ENCODE measurements at places on chromosomes 6 and 20.

GRCh38 chr6:88179692-88180091, 13.5 kb upstream of the CNR1 start:
- no peak for DNase-seq

DNA sequence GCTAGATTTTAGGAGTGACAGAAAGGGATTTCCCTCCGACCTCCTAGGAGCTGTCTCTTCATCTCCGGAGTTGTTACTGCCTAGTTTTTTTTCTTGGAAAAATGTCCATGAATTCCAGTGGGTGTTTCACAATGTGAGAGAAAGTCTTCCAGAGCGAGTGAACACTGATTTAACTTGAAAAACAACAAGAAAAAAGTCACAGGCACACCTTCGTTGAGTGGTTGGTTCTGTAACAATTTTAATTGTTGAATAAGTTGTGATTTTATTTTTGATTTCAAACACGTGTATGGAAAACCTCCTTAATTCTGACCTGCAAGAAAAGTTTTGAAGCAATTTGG, 2.9 kb downstream of the TFAP2C start:
- no peak for DNase-seq

- DNase-seq: peak; percentile 93
Observed at GRCh38 chr20:51447097-51447764, 95.3 kb downstream of the NFATC2 start.

DNA sequence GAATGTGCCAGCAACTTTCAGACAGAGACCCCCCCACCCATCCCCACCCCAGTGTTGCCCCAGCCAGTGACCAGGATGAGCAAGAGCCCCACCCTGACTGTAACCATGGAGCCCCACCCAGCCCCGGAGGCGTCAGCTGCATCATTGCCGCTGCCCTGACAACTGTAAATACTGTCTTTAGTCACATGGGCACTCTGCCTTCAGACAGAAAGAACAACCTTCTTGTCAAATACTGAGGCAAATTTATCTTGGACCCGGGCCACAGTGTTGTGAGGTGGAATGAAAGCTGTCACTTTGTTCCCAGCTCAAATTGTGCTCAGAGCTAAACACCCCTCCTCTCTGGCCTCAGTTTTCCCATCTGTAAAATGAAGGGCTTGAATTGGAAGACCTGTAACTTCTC, 23.7 kb downstream of the MOCS3 start:
- DNase-seq: peak; percentile 81

DNA sequence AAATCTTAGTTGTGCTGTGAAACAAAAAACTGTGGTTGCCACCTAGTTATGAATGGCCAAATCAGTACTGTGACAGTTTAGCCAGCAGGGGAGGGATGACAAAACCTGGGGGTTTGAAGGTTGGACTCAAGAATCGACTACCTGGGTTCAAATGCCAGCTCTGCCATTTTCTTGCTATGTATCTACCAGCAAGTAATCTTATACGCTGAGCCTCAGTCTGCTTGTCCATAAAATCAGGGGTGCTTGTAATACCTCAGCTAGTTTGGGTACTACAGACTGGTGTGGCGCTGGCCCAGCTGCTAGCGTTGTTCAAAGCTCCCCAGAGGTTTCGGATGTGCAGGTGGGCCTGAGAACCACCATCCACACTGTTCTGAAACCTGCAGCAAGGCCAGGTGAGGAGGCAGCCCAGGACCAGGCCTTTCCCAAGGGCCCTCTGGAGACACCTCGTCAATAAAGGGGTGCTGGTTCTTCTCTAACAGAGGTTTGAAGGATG, 40.4 kb downstream of the TRAM2 start:
- no peak for DNase-seq

GRCh38 chr6:106975738-106976064, 1.2 kb upstream of the CD24 start:
- DNase-seq: no peak

- DNase-seq: no peak
Observed at GRCh38 chr20:36969478-36970186, 18.1 kb upstream of the SAMHD1 start.

DNA sequence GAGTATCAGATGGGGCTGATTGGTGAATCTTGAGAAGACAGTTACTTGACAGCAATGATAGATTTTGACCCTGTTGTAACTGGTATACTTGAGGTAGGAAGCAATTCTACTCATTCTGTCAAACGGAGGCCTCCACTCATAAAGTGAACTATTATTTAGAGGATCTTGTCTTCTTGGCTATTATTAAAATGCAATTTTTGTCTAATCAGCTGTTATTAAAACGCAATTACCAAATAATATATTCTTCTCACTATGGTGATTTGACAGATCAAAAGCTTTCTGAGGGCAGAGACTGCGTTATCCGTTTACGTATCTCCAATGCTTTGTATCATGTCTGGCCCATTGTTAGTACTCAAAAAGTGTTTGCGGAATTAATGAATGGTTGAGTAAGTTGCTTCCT, 120.7 kb downstream of the MACROD2 start:
- no peak for DNase-seq

DNA sequence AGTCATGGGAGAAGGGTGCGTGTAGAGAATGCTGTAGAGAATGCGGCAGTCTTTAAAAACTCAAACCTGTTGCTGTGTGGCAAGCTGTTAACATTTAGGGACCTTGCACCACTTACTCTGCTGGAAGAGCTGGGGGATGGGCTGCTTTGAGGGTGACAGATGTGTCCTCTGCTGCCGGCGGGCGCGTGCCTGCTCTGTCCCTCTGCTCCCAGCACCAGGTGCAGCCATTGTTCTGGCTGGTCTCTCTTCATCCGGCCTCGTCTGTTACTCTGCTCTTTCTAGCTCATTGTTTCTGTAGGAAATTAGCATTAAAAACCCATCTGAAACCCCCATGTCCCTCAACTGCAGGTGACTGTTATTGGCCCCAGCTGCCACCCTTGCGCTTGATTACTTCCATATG, 78.5 kb downstream of the CBFA2T2 start:
- DNase-seq: no peak

DNA sequence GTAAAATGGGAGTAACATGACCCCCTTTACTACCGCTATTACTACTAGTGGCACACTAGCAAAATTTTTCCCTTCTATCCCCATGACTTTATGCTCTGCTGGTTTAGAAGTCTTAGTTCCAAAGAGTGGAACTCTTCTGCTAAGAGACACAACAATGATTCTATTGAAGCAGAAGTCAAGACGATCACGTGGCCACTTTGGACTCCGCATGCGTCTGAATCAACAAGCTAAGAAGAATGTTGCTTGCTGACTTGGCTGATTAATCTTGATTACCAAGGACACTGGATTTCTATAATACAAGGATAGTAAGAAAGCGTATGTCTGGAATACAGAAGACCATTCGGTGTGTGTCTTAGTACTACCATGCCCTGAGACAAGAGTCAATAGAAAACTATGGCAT, 244.7 kb upstream of the BTBD3 start:
- no peak for DNase-seq

DNA sequence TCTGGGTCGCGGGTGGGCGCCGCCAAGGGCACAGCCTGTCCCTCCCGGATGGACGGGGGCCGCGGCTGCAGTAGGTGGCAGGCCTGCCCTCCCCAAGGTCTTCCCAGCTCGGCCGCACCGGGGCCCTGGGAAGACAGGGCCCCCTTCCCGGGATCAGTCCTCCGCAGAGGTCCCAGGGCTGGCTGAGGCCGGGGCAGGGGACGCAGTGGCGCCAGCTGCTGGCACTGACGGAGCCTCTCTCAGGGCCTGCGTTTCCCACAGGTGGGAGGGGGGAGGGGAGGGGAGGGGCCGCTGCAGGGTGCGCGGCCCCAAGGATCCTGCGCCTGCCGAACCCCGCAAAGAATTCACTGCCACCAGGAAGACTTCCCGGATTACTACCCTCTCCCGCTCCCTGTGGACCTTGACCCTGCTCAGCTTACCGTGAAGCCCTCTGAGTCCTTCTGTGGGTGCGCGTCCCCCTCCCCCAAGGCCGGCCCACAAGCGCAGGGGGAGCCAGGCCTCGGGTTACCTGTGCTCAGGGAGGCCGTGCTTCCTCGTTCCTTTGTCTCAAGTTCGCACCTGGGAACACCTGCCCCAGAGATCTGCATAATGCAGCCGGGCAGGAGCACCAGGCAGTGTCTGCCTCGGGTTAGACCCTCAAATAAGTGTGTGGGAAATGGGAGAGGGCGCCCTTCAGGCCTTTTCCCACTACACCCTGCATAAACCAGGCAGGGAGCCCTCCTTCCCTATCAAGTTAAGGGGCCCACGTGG, 5.1 kb downstream of the LZTS3 start:
- DNase-seq: no peak

DNA sequence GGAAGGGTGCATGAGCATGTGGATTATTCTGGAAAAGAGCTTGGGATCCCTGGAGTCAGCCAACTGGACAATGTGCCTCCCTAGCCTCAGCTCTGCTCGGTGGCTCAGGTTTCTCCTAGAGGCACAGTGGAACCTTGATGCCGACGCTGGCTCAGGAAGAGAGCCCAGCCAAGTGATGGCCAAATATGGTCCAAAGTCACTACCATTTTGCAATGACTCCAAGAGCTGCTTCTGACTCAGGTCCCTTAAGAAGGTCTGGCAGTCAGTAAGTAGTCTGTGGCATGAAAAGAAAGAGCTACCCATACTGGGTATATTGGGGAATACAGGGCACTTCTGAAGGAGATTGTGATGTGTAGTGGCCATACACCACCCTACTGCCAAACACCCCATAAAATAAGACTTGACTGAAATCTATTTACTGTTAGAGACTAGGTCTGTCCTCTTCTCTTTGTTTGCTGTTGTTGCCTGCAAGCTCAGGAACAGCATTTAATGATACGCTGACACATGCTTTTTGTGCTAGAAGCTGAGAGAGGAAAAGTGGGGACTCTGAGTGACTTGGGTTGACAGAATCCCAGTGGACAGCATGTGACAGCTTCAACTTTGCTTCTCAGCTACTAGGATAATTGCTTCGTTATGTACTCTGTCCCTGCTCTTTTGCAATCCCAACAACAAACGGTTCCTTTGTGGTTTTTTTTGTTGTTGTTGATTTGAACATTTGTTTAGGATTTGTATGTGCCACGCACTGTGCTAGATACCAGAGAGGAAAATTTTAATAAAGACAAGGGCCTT, 30.3 kb upstream of the OGFRL1 start:
- DNase-seq: no peak

GRCh38 chr6:76615395-76615794, 542.9 kb upstream of the IMPG1 start:
- no peak for DNase-seq

GRCh38 chr6:102848796-102849195, 1455.3 kb downstream of the GRIK2 start:
- no peak for DNase-seq

GRCh38 chr20:56467968-56468315, 485 bp upstream of the RTF2 start:
- DNase-seq: no peak

GRCh38 chr20:62350098-62350628, 16.9 kb downstream of the LAMA5 start:
- DNase-seq: no peak

GRCh38 chr6:106488494-106489370, 128.2 kb downstream of the CRYBG1 start:
- DNase-seq: peak; percentile 45

GRCh38 chr6:120005292-120005976, 655.9 kb upstream of the MAN1A1 start:
- DNase-seq: no peak

DNA sequence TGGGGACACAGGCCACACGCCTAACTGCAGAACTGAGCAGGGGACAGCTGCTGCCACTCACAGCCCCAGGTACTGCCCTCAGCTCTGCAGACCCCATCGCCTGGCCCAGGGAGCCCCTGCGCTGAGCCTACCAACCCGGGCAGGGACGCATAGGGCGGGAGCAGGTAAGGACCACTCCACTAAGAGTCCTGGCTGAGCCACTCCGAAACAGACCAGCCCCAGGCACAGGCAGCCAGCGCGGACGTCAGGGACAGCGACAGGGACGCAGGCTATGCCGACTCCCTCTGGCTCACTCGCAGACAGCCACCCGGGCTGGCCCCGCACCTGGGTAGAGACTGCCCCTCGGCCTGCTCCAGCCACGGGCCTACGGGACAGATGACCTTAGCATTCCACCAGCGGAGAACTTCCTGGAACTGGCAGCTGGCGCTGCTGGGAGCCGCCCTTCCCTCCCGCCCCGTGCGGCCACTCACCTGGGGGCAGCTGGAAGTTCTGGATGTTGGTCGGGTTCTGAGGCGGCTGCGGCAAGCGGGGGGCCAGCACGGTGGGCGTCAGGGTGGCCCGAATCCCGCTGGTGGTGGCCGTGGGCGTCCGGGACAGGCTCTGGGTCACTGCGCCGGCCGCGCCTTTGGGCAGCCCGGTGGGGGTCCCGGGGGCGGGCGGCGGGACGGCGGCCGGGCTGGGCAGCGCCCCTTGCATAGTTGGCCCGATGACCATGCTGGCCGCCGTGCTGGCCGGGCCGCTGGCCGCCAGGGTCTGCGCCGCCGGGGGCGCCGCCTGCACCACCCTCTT, 1.5 kb downstream of the TAF4 start:
- peak; percentile 9 for DNase-seq

- DNase-seq: no peak
Observed at GRCh38 chr6:170089963-170090362, 200.9 kb downstream of the DLL1 start.

- DNase-seq: no peak
Observed at GRCh38 chr6:22003287-22003686, 293.5 kb downstream of the PRL start.

- peak; percentile 9 for DNase-seq
Observed at GRCh38 chr6:107539409-107539808, 49.5 kb downstream of the SOBP start.

DNA sequence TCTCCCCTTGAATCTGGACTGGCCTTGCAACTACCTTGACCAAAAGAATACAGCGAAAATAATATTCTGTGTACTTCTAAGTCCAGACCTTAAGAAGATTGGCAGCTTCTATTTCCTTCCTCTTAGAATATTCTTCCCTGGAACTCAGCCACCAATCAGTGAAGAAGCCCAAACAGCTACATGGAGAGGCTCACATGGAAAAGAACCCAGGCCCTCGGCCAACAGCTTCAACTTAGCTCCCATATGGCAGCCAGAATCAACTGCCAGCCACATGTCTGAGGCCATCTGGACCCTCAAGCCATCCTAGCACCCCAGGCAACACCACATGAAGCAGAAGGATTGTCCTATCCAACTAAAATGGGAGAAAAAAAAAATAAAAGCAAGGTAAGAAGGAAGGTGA, 178.8 kb downstream of the IBTK start:
- DNase-seq: no peak

- DNase-seq: no peak
Observed at GRCh38 chr20:25129908-25130307, 48.0 kb upstream of the VSX1 start.

GRCh38 chr6:22146931-22147701, 149.7 kb downstream of the PRL start:
- no peak for DNase-seq

GRCh38 chr20:8322662-8323217, 190.7 kb downstream of the PLCB1 start:
- no peak for DNase-seq

DNA sequence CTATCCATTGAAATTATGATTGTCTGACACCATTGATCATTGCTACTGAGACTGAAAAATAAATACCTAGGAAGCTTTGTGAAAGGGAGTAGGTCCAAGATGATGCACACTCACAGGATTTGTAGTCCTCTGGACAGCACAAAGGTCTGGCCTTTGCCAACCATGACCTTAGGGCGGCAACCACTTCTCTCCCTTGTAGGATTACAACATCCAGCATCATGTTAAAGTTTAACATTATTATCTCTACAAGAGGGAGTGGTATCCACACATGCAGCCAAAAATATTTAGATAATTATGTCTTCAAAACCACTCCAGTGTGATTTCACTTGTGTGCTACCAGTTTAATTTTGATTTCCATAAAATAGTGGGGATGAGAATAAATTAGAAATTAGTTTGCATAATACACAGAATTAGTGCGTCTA, 51.1 kb upstream of the NHSL1 start:
- no peak for DNase-seq

Data from iris pigment epithelial cell (primary cell).